ENCODE measurements at places on chromosomes 4 and X.

DNA sequence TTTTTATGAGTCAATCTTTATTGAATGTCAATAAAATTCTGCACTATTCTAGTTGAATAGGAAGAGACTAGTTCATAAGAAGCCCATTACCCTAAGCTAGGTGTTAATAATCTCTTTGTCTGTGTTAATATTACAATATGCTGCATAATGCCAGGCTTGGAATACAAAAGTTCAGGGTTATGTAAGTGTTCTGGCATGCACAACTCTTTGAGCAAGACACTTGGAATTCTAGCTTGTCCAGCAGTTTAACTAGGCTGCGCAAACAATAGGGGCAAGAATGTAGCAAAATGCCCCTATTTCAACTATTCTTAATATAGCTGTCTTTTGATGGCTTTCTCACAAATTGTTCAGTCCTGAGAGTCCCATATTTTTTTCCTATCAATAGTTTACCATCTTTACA, 31.3 kb upstream of the ETNPPL start:
- DNase-seq, result no peak

DNA sequence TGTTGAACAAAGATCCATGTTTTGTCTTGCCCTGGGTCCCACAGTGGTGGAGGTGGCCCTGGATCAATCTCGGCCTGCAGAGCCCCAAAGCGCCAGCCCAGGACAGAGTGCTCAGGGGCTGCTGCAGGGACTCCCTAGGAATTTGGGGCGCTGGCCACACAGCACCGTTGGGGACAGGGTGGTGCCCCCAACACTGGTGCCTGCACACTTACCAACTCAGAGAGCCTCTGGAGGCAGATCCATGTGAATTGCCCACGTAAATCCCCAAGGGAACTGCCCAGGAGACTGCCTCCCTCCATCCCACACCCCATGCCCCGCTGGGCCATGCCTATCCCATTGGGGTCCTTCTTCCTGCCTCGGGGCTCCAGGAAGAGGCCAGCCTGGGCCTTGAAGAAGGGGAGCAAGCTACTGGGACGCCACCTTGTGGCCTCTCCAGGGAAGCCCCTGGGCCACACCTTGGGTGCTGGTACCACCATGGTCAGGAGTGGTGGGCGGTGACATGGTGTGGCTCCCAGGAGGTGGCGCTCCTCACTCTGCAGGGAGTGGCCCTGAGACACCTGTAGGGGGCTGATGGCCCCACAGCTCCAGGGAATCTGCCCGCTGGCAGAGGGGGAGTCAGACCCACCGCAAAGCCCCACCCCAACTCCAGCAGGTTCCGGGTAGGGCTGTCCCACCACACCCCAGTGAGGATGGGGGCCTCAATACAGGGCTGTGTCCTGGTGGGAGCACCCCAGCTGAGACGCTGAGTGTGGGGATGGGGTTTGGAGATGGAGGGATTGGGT, 22.8 kb downstream of the CFAP99 start:
- peak; percentile 81 for DNase-seq

- DNase-seq, result no peak
Observed at GRCh38 chr4:127069675-127070074, 563.1 kb upstream of the INTU start.

GRCh38 chr4:142267101-142267500, 579.0 kb downstream of the INPP4B start:
- DNase-seq, result no peak

DNA sequence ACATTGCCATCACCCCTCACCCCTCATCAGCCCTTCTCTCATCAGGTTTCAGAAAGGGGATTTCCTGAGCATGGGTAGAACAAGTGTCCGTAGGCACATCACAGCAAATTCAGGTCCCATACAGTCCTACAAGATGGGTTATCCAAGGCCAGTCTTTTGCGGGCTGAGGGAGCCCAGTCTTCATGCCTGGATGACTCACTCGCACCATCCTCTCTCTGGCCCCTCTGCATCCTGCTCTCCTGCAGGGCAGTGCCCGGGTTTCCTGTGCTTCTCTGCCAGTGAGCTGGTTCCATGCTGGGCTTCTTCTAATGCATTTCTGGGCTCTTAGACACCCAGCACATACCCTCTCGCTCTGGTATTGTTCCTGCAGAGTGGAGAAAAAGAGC, 7.3 kb upstream of the INTS6L start:
- no peak for DNase-seq

DNA sequence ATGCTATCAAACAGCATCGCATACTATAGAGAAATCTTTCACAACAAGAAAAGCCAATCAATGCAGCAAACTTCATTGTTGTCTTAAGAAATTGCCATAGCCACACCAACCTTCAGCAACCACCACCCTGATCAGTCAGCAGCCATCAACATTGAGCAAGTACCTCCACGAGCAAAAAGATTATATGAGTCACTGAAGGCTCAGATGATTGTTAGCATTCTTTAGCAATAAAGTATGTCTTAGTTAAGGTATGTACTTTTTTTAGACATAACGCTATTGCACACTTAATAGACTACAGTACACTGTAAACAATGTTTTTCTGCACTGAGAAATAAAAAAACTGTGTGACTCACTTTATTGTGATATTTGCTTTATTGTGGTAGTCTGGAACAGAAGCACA, 37.8 kb upstream of the FUNDC1 start:
- DNase-seq, result no peak

GRCh38 chr4:88759039-88759894, 61.6 kb upstream of the NAP1L5 start:
- DNase-seq, result no peak

DNA sequence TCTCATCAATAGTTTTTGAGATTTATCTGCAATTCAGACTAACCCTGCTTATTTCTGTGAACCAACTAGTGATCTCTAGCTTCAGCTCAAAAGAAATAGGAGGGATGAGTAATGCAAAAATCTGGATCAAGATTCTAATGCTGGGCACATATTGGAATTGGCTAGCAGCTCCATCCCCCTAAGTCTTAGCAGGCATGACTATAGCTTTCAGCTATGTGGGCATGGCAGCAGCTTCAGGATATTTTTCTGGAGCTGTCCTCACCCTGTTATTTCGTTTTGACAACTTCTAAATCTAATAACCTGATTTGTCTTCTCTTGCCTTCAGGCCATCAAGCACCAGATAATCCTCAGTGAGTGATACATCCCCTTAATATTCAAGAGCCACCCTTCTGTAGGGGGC, 50.8 kb upstream of the GNPDA2 start:
- no peak for DNase-seq

DNA sequence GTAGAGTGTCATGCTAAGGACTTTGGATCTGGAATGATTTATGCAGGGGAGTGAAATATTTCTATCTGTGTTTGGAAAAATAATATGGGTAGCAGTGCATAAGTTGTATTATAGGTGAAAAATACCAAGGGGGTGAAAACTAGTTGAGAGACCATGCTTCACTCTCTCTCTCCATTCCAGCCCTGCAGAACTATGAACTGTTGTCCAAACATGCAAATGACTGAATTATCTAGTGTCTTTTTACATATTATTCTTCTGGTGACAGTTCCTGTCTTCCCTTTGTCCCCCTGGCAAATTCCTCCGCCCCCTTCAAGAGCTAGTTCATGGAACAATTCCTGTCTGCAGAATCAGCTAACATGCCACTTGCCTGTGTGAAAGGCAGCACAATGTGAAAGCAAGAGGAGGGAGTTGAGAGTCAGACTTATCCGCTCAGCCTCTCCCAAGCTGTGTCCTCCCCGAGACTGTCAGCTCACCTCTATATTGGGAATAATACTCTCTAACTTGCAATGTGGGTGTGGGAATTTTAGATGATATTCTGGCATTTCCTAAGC, 2.3 kb downstream of the PF4 start:
- DNase-seq, result no peak

DNA sequence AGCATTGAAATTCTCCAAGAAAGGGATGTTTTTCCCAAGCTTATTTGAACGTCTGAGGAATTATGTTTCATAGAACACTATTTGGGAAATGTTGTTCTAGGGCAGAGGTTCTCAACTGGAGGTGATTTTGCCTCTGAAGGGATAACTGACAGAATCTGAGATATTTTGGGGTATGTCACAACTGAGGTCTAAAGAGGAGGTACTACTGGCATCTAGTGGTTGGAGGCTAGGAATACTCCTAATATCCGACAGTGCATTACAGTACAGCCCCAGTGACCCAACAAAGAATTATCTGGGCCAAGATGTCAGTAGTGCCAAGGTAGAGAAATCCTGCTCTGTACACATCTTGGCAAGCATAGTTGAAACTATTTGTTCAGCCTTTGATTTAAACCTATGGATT, 6.4 kb downstream of the HSPA4L start:
- DNase-seq, result no peak

- DNase-seq, result no peak
Observed at GRCh38 chr4:181956512-181956911, 286.7 kb upstream of the TENM3 start.

- DNase-seq, result no peak
Observed at GRCh38 chr4:24422644-24423043, 161.7 kb downstream of the DHX15 start.

- DNase-seq, result peak; percentile 18
Observed at GRCh38 chr4:128574706-128575105, 234.8 kb upstream of the JADE1 start.
